ENCODE measurements at places on chromosomes 12 and 14.

GRCh38 chr12:95577820-95578219, 26.5 kb upstream of the USP44 start:
- DNase-seq = no peak

- peak; percentile 44 for DNase-seq
These were observed 115.2 kb downstream of the TMEM132D start for GRCh38 chr12:129788506-129789084.

GRCh38 chr14:64717870-64718269, 13.6 kb downstream of the PLEKHG3 start:
- DNase-seq = no peak

DNA sequence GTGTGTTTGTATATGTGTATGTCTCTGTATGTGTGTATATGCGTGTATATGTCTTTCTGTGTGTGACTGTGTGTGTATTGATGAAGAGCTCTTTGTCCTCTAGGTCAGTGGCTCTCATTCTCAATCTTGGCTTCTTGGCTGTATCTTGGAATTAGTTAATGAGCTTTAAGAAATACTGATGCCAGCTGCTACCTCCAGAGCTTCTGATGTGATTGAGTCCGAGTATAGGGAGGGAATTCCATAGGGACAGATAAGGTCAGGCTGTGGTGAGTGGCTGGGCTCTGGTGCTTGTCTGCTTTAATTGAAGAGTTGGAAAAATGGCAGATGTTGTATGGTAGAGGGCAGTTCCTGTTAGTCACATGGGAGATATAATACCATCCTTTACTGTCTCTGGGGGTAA, 140.1 kb downstream of the C12orf75 start:
- DNase-seq = no peak

DNA sequence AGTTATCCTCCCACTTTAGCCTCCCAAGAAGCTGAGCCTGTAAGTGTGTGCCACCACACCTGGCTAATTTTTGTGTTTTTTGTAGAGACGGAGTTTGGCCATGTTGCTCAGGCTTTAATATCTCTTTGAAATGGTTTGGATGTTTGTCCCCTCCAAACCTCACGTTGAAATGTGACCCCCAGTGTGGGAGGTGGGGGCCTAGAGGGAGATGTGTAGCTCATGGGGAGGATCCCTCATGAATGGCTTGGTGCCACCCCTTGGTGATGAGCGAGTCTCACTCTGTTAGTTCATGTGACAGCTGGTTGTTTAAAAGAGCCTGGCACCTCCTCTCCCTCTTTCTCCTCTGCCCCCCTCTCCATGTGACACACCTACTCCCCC, 23.6 kb upstream of the TTC7B start:
- no peak for DNase-seq

- no peak for DNase-seq
These were observed 20.0 kb downstream of the SARNP start for GRCh38 chr12:55797550-55797949.

DNA sequence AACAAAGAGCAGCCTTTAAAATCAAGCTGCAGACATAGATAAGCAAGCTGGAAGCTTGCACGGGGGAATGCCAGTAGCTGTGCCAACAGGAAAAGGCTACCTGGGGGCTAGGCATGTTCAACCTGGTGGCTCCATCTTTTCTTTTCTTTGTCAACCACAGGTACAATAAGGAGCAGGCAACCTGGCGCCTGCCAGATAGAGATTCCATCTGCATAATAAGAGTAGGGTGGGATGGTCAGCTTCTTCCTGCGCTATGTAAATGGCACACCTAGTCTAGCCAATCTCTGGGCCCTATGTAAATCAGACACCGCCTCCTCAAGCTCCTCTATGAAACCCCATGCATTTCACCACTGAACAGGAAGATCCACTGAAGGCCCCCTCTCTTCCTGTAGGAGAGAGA, 87.4 kb upstream of the PKP2 start:
- DNase-seq = no peak

DNA sequence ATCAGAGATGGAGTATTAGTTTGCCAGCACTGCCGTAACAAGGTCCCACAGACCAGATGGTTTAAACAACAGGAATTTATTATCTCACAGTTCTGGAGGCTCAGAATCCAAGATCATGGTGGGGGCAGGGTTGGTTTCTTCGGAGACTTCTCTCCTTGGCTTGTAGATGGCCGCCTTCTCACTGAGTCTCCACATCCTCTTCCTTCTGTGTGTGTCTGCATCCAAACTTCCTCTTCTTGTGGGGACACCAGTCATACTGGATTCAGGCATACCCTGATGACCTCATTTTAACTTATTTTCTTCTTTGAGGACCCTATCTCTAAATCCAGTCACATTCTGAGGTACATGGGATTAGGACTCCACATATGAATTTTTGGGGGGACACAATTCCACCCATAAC, 455.5 kb downstream of the RGS6 start:
- no peak for DNase-seq

- DNase-seq = no peak
These were observed 991.2 kb downstream of the FLRT2 start for GRCh38 chr14:86521031-86521730.

DNA sequence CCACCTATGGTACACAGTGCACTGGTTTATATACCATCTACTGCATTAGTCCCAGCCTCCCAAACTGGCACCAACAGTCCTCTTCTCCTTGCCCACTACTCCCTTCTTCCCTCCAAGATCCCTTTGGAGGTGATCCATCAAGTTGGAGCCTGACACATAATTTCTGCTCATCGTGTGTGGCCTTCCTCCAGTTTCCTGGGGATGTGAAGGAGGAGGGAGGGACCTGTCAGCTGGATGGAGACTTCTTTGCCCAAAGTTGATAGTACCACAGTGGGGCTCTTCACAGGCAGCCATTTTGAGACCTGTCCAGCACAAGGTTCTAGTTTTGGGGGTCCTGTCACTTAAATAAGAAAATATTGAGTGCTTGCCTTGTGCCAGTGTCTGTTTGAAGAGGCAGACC, 17.1 kb upstream of the CTDSP2 start:
- DNase-seq = no peak

- peak; percentile 5 for DNase-seq
These were observed 51.0 kb upstream of the SOCS2 start for GRCh38 chr12:93521225-93522080.

- DNase-seq = no peak
These were observed 68.9 kb downstream of the BAZ1A start for GRCh38 chr14:34806257-34806656.

GRCh38 chr14:91143862-91144261, 30.0 kb downstream of the DGLUCY start:
- DNase-seq = no peak

GRCh38 chr14:99075061-99075460, 196.9 kb downstream of the BCL11B start:
- DNase-seq = no peak

DNA sequence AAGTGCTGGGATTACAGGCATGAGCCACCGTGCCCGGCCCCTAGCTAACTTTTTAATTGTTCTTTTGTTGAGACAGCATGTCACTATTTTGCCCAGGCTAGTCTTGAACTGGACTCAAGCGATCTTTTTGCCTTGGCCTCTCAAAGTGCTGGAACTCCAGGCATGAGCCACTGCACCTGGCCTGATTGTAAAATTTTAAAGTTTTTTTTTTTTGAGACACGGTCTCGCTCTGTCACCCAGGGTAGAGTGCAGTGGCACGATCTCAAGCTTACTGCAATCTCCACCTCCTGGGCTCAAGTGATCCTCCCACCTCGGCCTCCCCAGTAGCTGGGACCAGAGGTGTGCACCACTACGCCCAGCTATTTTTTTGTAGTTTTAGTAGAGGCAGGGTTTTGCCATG, 79.1 kb upstream of the SINHCAF start:
- no peak for DNase-seq

DNA sequence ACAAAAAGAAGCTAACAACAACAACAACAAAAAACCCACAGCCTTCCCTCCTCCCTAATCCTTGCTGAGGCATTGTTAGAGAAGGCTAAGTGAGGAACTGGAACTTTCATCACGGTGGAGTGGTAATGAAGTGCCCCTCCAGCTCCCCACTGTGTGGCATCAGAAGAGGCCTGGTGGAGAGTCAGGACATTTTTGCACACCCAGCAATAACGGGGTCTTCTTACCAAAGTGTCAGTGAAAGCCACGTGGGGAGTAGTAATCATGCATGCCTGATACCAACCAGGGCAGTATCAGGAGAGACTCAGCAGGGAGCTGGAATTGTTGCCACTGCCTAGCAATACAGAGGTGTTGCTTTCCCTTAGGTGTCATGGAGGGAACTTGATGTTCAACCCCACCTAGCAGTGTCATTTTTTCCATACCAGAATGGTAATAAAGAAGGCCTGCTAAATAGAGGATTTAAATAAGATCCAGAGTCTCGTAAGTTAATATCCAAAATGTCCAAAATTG, 299.7 kb upstream of the RGS6 start:
- no peak for DNase-seq

DNA sequence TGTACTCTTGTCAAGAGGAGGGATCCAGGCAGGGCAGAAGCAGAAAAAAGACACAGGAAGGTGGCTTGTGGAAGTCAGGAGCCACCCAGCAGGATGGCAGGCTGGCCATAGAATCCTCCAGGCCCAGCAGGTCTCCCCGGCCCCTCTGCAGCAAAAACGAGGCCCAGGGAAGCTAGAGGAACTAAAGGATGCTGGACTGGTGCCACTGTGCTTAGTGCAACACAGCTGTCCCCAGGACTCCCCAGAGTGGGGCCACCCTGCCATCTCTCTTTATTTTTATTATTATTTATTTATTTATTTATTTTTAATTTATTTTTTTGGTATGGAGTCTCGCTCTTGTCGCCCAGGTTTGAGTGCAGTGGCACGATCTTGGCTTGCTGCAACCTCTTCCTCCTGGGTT, 54.1 kb downstream of the PITPNM2 start:
- no peak for DNase-seq

DNA sequence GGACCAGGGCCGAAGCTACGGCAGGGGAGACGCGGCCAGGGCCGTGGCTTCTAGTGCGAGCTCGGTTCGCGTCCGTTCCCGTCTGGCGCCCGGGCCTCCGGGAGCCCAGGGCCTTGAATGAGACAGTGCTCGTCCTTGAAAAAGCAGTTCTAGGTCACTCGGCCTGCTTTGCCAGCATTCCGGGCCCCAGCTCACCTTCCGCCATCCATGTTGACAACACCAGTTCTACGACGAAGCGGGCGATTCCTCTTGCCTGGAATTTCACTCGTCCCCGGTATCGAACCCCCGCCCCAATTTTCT, 4.5 kb downstream of the OR10AD1 start:
- peak; percentile 27 for DNase-seq

DNA sequence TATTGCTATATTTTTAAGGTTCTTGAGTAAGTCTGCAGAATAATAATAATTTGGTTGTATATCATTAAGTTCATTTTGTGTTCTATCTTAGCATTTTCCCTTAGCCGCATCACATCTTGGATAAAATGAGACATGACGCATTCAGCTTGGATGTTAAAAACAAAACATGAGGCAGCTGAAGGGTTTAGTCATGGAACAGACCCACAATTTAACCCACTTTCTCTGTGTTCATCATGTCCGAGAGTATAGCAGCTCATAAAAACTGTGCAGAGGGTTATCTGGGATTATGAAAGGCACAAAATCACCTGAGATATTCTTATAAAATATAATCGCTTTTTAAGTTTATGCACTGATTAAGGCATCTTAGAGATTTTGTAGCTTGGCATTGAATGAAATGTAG, 219.3 kb downstream of the TRHDE start:
- no peak for DNase-seq

DNA sequence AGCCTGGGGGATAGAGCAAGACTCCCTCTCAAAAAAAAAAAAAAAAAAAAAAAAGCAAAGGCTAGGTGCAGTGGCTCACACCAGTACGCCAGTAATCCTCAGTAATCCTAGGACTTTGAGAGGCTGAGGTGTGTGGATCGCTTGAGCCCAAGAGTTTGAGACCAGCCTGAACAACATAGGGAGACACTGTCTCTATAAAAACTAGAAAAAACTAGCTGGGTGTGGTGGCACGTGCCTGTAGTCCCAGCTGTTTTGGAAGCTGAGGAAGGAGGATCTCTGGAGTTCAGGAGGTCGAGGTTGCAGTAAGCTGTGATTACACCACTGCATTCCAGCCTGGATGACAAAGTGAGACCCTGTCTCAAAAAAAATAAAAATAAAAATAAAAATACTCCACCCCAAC, 8.9 kb upstream of the RBM25 start:
- no peak for DNase-seq

GRCh38 chr14:95026851-95027463, 130.4 kb downstream of the DICER1 start:
- DNase-seq = no peak

DNA sequence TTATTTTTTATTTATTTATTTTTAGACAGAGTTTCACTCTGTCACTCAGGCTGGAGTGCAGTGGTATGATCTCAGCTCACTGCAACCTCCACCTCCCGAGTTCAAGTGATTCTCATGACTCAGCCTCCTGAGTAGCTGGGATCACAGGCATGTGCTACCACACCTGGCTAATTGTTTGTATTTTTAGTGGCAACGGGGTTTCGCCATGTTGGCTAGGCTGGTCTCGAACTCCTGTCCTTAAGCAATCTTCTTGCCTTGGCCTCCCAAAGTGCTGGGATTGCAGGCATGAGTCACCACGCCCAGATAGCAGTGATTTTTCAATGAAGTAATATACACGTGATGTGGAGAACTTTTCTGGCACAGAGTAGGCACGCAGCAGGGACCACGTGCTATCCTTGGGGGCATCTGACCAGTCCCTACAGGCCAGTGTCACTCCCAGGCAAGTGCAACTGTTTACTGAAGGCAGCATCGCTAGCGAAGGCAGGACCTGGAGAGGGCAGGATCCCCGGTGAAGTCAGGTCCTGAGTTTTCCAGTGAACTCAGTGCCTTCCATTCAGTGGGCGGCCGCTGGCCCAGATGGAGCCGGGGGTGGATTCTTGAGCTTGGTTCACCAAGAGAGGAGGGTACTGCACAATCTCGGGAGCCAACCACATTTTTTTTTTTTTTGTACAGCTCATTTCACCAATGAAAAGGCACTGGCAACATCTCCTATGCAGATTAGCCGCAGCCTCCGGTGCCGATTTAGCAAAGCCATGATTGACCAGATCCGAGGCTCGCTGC, 11.1 kb upstream of the CLMN start:
- no peak for DNase-seq

GRCh38 chr14:50647753-50648152, 20.4 kb downstream of the SAV1 start:
- no peak for DNase-seq

GRCh38 chr12:32535288-32535999, 136.1 kb downstream of the FGD4 start:
- DNase-seq = peak; percentile 77

- DNase-seq = no peak
These were observed 7.2 kb downstream of the SH2B3 start for GRCh38 chr12:111412830-111413441.

DNA sequence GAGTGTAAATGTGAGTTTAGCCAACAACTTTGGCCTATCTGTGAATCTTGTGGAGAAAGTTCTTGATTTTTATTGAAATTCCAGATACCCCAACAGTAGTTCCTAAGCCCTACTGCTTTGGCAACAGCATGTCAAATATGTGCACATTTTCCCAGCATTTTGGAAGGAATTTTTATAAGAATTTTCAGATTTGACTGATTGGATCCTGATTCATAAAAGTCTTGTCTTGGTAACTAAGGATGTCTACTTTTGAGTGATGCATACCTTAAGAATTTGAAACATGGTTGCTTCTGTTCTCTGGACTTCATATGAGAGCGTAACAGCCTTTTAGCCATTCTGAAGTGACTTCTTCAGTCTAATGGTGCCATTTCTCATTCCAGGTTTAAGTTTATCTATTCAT, 106.7 kb downstream of the ANO4 start:
- DNase-seq = no peak

GRCh38 chr14:89377544-89377943, 39.5 kb downstream of the FOXN3 start:
- no peak for DNase-seq

- no peak for DNase-seq
These were observed 27.9 kb downstream of the DMAC2L start for GRCh38 chr14:50340045-50340444.

- DNase-seq = no peak
These were observed 900.4 kb upstream of the MDGA2 start for GRCh38 chr14:48575772-48576171.
